ENCODE measurements at places on chromosomes 3 and 15. TPM values are rescaled to one million over a fixed set of nuclear protein-coding genes. Genes with fewer than 3 reads are reported as not detected.

Gene MED12L
- 0.24 TPM for total RNA-seq

Gene SCN11A
- 0.03 TPM for total RNA-seq

Gene WHAMM
- total RNA-seq, result 5.4 TPM

Gene GOLGA6C
- not detected for total RNA-seq

Gene CELSR3
- 3.6 TPM for total RNA-seq

Gene TIMP4
- 10.5 TPM for total RNA-seq

Gene EBLN2
- total RNA-seq, result 0.71 TPM

Gene MAGEL2
- not detected for total RNA-seq

Gene ITIH1
- not detected for total RNA-seq

Gene CPNE9
- total RNA-seq, result not detected

Gene STRIT1
- not detected for total RNA-seq

Gene KLF15
- total RNA-seq, result not detected

Gene IL17RB
- 2.7 TPM for total RNA-seq

DNA sequence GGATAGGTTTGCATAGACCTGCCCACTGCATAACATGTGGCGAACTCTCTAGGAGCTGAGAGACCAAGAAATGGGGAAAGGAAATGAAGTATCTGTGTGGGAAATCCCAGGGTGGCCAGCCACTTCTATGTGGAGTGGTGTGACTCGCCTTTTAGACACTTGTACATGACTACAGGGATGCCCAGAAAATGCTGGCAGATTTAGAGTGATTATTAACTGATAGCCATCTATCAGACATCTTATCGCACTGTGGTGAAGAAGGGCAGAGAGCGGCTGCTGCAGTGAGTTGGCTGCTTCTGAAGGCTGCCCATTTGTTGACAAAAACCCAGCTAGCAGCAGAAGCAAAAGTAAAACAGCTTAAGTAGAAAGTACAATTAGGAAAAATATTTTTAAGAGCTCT lies 18.1 kb upstream of the STAC start:
- peak; percentile 17 for DNase-seq

DNA sequence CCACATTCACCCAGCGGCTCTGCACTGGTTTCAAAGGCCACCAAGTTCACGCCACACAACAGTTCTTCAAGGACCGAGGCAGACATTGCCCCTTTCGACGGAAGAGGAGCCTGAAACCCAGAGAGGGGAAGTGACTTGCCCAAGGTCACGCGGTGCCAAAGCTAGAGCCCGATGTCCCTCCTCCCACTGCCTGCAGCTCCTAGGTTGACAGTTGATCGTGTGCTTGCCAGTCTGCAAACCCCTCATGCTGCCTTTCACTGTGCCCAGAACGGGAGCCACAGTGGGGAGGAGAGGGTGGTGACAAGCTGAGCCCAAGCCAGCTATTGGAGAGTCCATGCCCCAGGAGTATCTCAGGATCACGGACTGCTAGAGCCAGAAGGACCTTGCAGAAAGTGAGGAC lies 230.9 kb downstream of the XXYLT1 start:
- no peak for DNase-seq

DNA sequence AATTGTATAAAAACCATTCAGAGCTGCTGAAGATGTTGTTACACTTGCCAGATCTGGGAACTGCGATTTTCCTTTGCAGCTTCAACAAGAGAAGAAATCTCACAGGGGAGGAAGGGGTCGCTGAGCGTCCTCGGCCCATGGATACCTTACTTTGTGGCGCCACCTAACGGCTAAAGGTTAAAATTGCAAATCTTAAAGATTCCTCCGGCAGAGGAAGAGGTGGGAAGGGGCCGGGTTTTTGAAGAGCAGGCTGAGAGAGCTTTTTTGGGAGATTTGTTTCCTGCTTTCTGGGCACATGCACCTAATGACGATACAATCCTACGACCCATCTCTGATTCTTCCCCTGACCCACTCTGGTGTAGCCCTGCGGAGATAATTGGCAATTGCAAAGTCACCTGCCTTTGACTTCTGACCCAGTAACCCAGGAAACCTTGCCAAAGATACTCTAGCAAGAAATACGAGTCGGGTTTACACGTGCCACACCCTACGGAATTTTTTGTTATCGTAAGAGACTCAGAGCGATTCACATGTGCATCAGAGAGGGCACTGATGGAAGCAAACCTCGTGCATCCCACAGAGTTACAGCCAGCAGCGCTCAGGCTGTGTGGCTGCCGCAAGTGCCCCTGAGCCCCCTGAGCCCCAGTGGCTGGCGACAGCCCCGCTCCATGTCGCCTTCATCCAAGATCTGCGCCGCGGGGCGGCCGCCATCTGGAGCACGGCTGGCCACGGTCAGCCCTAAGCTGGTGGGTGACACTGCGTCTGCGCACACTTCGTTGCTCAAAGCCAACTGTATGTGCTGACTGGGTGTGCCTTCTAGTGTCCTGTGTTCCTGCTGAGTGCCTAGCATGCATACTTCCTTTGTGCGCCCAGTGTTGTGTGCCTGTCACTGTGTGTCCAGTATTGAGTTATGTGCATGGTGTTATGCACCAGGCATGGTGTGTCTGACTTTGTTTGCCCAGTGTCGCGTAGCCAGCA lies 55.2 kb upstream of the CHRNA7 start:
- DNase-seq, result peak; percentile 51

- peak; percentile 35 for DNase-seq
Measured at GRCh38 chr15:45402955-45403877, 24.9 kb upstream of the GATM start.

- no peak for DNase-seq
Measured at GRCh38 chr15:39191871-39192291, 389.0 kb upstream of the THBS1 start.

DNA sequence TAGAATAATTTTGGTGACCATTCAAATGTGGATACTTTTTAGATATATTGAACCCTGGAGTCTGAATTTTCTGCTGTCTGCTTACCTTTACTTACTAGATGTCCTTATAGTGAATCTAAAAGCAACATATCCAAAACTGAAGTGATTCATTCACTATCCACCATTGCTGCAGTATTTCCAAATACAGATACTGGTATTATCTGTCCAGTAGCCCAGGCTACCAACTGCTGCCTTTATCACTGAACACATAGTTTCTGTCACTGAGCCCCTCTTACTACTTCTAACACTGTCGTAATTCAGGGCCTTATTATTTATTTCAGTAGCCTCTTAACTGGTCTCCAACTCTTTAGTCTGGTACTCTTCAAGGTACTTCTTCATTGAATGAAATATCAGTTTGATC lies 49.2 kb downstream of the SLMAP start:
- DNase-seq, result no peak

GRCh38 chr3:9638155-9638554 lies 11.2 kb upstream of the MTMR14 start:
- no peak for DNase-seq

DNA sequence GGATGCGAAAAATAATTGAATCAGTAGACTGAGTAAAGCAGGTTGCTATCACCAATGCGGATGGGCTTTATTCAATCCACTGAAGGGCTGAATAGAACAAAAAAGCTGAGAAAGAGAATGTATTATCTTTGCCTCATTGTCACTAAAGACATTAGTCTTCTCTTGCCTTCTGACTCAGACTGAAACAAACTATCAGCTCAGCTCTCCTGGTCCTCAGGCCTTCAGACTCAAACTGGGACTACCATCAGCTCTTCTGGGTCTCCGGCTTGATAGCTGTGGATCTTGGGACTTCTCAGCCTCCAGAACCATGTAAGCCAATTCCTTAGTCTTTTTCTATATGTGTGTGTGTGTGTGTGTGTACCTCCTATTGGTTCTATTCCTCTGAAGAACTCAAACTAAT lies 12.6 kb downstream of the IFT57 start:
- DNase-seq, result no peak

DNA sequence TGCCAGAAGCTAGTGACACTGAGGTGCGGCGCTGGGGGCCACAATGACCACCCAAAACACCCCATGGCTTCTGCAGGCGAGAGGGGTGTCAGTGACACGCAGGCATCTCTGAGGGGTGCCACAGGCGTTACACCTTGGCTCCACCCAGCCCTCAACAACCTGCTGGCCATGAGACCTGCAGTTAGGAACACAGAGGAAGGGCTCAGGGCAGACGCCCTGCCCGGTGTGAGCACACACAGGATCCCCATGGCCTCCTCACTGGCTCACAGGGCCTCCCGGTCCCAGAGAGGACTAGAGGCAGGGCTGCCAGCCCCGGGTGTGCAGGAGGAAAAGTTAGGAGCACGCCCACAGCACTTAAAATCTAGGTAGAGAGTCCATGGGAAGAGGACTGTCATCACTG lies 35.1 kb downstream of the CYFIP1 start:
- DNase-seq, result no peak

- no peak for DNase-seq
Measured at GRCh38 chr3:38229036-38229435, 36.6 kb upstream of the SLC22A13 start.

GRCh38 chr3:172511783-172512762 lies 11.2 kb downstream of the TNFSF10 start:
- DNase-seq, result no peak

- DNase-seq, result no peak
Measured at GRCh38 chr3:58484045-58484721, 7.7 kb upstream of the KCTD6 start.

GRCh38 chr3:72904163-72904562 lies 16.3 kb downstream of the GXYLT2 start:
- DNase-seq, result no peak

GRCh38 chr3:30481241-30481640 lies 125.2 kb upstream of the TGFBR2 start:
- DNase-seq, result no peak

- peak; percentile 47 for DNase-seq
Measured at GRCh38 chr3:69941439-69942176, 57.9 kb upstream of the SAMMSON start.

DNA sequence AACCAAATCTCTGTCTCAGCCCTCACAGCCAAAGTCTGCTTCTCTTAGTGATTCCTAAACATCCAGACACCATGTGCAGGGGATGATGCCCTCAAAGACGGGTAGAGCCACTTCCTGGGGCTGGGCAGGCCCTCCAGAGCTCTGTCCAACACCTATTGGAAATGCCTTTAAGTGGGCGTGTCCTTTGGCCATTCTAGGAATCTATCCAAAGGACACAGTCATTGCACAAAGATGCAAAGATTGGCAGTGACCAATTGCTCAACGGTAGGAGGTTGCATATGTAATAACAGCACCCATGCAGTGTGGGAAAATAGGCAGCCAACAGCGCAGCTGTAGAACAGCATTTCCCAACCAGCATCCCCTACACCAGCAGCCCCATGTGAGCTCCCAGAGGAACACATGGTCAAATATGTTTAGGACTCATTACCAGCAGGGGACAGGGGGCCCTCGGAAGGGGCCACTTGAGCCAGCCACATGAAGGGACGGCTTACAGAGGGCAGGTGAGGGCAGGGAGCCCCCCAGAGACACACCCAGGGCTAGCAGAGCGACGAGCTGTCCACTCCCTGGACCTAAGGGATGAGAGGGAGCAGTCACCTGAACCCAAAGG lies 142.8 kb upstream of the IQSEC1 start:
- DNase-seq, result peak; percentile 68

GRCh38 chr3:191624299-191624698 lies 163.3 kb downstream of the PYDC2 start:
- no peak for DNase-seq

DNA sequence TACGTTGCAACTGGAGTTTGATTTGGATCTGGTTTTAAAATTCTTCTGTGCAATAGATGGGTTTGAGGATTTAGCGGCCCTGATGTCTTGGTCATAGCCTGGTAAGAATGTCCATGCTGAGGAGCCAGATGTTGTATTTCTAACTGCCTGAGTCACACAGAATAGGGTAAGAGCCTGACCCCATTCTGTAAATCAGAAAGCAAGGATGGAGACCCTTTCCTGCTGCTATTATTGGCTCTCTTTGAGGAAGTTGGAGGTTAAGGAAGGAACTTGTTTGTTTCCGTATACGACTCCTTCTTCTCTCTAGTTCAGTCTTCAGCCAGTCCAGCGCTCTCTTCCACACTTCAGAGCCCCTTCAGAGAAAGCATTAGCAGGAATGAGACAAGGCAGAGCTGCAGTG lies 65.1 kb downstream of the HCN4 start:
- DNase-seq, result no peak

DNA sequence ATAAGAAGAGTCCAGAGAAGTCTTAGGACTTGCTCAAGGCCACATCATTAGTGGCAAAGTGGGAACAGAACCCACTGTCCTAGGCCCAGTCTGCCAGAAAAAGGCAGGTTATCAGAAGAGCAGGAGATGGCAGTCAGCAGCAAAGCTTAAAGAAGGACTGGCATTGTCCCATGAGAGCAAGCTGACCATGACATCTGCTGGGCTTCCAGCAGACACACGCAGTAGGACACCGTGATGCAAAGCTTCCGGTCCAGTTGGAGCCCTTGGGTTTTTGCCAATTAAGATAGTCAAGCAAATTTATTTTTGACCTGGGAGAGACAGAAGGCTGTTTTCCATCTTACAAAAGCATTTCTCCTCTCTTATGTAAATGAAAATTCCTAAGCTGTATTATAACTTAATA lies 42.1 kb downstream of the ZBTB38 start:
- DNase-seq, result no peak

DNA sequence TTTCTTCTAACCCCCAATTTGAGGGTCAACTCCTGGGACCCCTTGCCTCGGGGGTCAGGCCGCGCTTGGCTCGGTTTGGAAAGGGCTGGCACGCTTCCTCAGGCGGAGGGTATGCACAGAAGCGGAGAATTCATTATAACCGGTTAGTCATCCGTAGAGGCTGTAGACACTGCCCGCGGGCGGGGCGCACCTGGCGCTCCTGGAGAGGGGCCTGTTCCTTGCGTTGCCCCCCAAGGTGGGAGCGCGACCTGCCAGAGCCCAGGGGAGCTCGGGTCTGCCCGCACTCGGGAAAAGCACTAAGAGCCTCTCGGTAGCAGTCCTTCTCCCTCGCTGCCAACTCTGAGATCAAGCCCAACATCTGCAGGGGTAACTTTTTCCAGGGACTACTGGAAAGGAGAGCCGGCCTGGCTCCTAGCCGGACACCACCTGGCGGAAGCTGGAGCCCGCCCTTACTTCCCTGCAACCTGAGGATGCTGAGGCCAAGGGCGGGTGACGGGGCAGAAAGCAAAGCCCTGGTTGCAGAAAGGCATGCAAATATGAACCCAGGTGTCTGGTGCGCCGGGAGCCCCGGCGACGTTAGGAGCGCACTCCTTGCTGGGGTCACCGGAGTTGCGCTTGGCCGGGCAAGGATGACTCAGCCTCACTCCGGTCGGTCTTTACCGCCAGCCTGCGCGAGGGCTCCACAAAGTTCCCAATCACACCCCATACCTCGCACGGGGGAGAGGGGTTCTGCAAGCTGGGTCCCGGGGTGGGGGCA lies 1.5 kb upstream of the CACNA2D3 start:
- DNase-seq, result peak; percentile 73

DNA sequence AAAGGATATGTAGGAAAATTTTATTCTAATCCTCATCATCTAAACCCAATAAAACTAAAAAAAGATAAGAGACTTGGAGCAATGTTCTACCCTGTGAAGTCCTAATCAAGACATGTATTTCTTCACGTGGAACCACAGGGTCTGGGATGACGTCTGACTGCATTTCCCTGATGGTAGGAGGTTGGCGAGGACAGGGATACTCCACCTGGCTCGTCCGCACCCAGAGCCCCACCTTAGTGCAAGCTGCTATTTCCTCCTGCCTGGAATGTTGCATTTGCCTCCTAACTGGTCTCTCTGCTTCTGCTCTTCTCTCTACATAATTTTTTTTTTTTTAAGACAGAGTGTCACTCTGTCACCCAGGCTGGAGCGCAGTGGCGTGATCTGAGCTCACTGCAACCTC lies 57.7 kb upstream of the RASGRP1 start:
- no peak for DNase-seq

- no peak for DNase-seq
Measured at GRCh38 chr15:101012326-101013200, 93.4 kb downstream of the LRRK1 start.

Measured in Caki2 (cell line).